ENCODE measurements at places on chromosomes 16 and 17.

- DNase-seq = no peak
Measured at GRCh38 chr17:77117415-77117814, 23.4 kb upstream of the SEC14L1 start.

DNA sequence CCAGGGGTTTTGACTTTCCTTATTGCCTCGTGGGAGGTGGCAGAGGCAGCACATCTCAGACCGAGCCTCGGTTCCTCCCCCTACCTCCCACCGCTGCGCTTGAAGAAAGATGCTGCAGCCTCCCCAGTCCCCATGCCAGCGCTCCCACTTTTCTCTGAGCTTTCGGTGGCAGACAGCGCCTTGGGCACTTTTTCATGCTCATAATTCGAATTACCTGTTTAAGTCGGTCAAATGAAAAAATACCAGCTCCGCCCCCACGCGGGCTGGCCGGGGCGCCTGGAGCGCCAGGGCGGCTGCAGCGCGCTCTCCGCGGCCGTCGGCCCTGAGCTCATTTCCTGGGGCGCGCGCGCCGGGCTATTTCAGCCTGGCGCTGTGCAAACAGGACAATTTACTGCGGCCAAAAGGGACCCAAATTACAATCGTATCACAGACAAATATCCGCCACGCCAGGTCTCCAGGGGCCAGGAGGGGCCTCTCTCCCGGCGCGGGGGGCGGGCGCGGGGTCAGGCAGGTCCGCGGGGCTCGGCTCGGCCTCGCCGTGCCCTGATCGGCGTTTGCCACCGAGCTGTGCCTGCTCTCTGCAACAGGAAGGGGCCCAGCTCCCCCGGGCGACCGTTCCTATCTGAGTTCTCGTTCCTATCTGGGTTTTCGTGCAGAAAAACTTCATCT lies 45.0 kb downstream of the SOST start:
- DNase-seq = peak; percentile 45

DNA sequence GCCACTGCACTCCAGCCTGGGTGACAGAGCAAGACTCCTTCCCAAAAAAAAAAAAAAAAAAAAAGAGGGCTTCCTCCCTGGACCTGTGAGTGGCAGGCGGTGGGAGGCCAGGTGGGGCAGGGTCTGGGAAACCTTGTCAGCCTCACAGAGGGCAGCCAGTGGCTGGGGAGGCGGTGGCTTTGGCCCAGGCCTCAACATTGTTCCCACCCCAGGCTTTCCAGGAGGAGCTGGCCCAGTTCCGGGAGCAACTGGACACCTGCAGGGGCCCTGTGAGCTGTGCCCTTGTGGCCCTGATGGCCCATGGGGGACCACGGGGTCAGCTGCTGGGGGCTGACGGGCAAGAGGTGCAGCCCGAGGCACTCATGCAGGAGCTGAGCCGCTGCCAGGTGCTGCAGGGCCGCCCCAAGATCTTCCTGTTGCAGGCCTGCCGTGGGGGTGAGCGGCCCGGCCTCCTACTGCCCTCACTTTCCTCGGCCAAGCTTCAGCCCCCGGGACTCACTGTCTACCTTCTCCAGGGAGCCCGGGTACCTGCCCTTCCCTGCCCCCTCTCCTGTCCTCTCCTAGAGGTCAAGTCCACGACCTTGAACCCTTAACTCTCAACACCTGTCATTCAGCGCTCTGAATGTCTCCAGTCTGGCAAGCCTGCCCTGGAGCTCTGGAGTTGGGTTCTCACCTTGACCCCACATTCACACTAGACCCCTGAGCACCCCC lies 12.4 kb downstream of the ZNF213 start:
- no peak for DNase-seq

DNA sequence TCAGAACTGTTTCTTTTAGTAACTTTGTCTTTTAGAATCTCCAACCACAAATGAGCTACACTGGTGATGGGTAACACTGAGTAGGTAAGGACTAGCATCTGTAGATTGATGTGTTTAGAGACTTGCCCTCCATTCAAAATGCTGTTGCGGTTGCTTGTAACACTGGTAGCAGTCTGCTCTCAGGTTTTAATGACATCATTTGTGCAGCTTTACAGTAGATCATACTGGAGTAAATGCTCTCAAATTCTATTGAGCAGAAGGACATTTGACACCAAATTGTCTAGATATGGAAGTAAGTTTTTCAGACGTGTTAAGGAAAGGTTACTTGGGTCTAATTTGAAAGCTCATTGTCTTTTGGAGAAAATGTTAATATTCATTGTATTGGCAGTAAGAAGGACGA lies 98.8 kb downstream of the NLK start:
- no peak for DNase-seq

DNA sequence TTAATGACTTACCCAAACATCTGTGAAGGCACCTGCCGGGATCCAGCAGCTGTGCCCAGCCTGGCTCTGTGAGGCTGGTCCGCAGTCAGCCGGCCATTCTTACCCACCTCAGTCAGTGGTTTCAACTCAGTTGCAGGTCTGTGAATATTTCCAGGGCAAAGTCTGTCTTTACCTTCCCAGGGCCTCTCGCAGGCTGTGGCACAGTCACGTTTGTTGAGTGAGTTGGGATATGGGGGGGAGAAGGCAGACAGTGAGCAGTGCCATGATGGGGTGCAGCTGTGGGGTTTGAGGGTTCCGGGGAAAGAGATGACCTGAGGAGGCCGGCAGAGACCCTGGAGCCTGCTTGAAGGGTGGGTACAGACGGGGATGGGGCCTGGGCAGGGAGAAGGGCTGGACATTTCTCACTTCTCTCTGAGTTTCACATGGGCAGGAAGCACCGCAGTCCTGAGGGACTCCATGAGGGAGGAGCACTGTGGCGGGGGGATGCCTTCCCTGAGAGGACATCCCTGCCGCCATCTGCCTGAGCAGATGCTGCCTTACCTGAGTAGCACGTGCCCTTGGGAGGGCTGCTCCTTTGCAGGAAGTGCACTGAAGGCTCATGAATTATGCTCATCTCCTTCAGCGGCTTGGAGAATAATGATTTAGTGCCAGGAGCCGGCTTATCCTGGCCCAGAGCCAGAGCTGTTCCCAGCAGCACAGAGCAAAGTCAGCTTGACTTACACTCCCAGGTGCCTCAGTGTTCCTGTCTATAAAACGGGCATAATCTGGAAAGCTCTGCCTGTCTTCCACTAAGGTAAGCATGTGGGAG lies 48.1 kb downstream of the KSR1 start:
- no peak for DNase-seq

GRCh38 chr17:27602721-27603420 lies 28.1 kb upstream of the LGALS9 start:
- peak; percentile 74 for DNase-seq

DNA sequence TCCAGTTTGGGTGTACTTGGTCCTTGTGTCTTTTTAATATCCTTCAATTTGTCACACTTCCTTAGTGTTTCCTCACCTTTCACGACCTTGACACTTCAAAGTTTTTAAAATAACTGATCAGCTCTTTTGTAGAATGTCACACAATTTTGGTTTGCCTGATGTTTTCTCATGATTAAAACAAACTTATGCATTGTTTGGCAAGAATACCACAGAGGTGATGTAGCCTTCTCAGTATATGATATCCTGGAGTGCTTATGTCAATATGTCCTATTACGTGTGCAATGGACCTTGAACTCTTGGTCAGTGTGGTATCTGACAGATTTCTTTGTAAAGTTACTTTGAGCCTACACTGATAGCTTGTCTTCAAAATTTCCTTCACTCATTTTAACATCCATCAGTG lies 297.4 kb downstream of the CNTNAP4 start:
- no peak for DNase-seq

GRCh38 chr17:82734987-82735866 lies at the start of gene FN3K:
Gene FN3K (plus strand): TSS chr17:82735615. CDS start chr17:82735637, 22 bp downstream.
- DNase-seq = peak; percentile 44

DNA sequence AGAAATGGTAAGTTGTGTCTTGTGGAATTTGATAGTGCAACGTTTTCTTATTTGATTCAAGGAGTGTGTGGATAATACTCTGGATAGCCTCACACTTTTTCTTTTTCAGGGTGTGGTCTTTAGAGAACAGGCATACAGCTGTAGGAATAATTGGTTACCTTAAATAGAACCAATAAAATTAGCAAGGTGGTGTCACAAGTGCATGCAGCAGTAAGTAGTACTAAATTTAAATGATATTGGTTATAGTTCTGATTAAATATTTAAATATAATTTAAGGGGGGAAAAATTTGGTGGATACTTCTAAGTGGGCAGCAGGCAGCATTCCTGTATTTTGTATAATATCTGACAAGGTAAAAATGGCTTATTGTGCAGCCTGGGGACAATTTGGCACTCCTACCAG lies 3.7 kb downstream of the HAPSTR1 start:
- no peak for DNase-seq

GRCh38 chr16:64158941-64159588 lies 962.8 kb downstream of the CDH11 start:
- no peak for DNase-seq

DNA sequence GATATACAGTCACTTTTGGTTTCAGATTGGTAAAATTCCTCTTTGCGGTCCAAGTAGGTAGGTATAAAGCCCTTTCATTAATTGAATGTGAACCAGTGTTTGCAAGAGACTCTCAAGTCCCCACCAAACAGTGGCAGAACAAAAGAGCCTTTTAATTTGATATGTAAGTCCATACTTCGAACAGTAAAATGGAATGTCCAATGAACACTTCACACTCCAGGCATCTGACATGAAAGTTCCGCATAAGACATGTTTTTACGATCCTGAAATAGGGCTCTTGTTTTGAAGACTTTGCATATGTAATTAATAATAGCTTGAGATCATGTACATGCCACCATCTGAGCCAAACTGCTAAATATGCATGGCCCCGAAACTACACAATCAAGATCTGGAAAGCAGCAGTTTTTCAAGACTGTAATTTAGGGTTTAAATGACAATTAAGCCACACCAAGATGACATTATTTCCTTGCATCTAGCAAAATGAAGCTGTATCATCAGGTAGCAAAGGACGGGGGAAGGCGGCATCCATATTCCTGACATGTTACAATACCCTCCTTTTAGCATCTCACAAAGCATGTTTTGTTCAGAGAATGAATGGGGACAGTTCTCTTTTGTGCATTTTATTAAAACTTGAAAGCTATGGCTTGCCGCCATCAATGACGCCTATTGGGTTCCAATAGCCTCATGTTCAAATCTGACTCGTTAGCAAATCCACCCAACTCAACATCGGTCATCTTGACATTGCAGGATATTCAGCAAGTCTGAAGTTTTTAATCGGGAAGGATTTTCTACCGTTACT lies 39.4 kb downstream of the LITAF start:
- DNase-seq = no peak

DNA sequence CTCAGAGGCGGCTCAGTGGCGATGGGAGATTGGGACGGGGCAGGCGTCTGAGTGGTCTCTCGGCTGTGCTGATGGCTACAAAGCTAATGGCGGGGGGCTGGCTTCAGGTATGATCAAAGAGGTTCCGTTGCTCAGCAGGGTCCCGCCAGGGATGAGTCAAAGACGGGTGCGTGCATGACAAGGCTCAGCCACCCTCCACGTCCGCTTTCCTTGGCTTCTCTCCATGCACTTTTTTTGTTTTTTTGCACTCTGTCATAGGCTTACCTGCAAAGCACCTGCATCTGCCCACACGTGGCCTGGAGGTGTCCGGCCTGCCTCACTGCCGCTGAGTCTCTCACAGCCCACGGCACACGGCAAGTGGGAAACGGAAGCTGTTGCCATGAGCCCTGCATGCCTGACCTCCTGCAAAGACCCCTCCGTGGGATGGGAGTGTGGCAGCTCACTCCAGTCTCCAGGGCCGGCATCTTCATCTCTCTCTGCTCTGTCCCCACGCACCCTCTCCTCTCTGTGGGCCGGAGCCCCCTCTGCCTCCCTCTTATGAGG lies 85.5 kb upstream of the ZNF469 start:
- DNase-seq = peak; percentile 42

DNA sequence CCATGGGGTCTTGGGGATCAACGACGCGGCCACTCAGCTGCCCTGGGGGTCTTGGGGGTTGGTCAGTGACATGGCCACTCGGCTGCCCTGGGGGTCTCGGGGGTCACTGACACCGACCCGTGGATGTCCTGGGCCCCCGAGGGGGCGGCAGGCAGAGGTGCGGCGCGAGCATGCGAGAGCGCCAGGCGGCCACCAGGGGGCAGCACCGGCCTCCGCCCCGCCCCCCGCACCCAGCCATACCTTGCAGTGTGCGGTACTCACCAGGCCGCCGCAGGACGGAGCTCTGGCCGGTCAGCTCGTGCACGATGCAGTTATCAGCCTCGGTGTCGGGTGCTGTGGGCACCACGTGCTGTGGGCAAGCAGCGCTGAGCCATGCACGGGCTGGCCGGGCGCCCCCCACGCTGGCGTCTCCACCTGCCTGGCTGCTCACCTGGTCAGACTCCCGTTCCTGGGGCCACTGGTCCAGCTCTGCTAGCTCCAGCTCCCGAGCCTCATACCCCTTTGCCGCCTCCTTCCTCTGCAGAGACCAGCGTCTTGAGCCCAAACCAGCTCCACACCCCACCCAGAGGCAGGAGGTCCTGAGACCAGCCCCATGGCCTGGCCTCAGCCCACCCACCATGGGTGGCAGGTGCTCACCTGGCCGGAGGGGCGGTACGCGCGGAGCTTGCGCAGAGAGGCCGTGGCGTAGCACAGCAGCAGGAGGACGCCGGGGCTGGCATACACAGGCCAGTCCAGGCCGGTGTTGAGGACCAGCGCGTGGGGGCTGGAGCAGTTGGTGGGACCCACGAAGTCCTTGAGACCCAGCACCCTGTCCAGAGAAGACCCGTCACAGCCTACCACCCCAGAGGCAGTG lies 31.2 kb downstream of the CTU2 start:
- peak; percentile 74 for DNase-seq

All from epithelial cell of esophagus (primary cell).